ENCODE measurements at places on chromosomes 13 and 19.

DNA sequence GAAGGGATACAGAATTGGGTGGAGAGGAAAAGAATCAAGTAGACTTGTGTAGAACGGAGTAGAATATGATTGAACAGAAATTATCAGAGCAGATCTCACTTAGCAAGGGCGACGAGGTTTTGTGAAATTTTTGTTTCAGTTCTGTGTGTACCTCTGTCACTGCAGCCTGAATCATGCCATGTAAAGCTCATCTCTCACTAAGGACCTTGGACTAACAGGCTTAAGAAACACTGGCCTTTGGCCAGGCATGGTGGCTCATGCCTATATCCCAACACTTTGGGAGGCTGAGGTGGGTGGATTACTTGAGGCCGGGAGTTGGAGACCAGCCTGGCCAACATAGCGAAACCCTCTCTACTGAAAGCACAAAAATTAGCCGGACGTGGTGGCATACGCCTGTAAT, 62.6 kb downstream of the MYH14 start:
- DNase-seq: no peak

GRCh38 chr13:99418843-99419140, 82.5 kb upstream of the TM9SF2 start:
- no peak for DNase-seq

GRCh38 chr13:97133554-97133953, 88.6 kb upstream of the MBNL2 start:
- no peak for DNase-seq

DNA sequence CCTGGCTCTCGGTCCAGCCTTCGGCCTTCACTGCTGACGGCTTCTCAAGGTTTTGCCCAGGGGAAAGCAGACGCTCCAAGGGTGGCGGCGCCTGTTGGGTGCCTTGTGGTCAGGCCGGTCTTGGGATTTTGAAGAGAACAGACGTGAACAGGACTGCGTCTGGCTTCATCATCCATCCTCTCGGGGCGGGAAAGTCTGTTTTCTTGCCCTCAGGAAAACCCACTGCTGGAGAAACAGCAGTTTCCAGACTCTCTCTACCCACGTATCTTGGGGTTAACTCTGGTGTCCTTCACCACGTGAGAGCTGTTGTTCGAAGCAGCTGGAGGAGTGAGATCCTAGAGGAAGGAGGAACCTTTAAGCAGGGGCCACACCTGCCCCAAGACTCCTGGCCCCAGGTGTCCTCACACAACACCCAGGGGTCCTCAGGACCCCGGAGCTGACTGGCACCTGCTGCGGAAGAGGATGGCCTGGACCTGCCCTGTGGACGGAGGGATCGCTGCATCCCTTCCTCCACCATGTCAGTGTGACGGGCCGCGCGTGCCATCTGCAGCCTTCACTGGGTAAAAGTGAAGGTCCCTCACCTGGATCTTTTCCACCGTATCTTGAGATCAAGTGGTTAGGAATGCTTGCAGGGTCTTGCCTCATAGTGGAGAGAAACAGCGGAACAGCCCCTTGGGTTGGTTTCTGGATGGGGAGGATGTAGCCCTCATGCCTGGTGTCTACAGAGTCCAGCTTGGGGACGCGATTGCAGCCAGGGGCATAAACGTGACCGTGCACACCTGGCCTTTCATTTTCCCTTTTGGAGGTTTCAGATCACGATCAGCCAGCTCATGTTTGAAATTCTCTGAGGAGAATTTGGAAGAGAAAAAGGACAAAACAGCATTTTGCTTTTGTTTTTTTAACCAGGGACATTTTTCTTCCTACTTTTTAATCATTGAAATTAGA, 69.5 kb upstream of the MCF2L start:
- DNase-seq: no peak
